ENCODE measurements at places on chromosomes 3 and 15.
A peak's percentile ranks its signal among the peaks of the same experiment; 100 is the strongest.

GRCh38 chr3:149373235-149374125 is 4.0 kb downstream of the TM4SF1 start:
- DNase-seq: no peak

DNA sequence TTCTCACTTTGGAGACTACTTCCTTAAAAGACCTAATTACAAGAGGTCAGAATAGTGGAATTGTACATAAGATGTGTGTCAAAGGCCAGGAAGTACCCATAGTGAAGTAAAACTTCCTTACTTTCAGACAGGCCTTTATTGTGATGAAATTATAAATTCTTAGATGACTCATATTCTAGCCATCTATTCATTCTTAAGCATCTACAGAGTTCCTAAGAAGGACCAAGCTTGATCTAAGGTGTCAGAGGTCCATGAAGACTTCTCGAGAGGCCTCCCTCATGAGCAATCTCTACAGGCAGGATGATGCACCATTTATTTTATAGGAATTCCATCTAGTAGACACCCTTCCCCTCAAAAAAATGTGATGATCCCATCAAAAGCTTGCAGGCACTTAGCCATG is 493.3 kb downstream of the MAGI1 start:
- no peak for DNase-seq

DNA sequence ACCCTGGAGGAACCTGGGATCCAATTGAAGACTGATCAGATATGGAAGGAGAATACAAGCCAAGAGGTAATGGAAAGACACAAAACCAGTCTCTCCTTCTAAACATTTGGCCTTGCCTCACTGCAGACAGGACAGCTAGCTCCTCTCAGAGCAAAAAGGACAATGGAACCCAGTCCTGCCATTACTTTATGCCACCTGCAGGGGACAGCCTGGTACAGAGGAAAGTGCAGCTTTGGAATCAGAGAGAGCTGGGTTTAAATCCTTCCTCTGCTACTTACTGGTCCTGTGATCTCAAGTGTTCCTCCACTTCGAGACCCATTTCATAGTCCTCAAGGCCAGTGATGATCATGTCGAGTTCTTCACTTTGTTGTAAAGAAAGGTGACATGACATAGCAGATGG is 159.4 kb upstream of the SMAD3 start:
- DNase-seq: no peak

DNA sequence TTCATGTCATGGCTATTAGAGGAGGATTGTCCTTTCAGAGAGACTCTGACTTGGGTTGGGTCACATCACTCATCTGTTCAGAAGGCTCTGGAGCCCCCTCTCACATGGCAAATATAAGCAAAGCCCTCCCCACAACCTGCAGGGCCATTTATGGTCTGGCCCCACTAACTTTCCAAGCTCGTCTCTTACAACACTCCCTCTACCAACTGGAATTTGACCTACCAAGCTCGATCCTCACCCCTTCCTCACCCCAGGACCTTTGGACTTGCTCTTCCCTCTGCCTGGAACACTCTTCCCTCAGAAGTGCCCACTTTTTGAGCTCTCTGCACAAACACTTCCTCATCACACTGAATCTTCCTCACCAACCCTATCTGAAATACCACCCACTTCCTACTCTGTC is 14.2 kb upstream of the PXYLP1 start:
- DNase-seq: no peak

GRCh38 chr3:16419640-16420241 is 93.8 kb downstream of the RFTN1 start:
- DNase-seq: no peak

- DNase-seq: no peak
Measured at GRCh38 chr15:77603611-77604336, 28.9 kb downstream of the LINGO1 start.

- DNase-seq: no peak
Measured at GRCh38 chr15:38894243-38894948, 329.8 kb upstream of the RASGRP1 start.

DNA sequence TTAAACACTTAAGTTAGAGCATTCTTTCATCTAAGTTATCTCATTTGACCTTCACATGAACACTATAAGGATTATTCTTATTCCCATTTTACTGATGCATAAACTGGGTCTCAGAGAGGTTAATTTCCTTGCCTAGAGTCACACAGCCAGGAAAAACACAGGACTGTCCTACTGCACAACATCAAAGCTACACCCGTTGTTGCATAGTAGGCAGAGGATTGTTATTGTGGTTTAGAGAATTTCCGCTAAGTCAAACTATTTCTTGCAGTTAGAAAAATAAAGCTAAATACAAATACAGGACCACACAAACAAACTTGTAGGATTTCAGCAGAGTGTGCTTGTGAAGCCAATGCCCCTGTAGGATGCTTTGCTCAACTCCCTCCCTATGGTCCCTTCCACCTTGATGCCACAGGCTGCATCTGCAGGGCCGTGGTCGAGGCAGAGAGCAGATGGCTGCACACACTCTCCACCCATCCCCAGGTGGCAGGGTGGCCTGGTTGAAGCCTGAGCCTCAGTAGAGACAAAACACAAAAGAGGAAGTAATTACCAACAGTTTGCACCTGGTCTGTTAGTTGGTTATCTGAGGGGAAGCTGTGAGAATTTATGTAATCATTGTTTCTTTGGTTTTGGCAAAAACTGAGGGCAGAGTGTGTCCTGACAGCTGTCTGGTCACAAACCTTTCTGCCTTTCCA is 41.1 kb upstream of the SKOR1 start:
- no peak for DNase-seq

DNA sequence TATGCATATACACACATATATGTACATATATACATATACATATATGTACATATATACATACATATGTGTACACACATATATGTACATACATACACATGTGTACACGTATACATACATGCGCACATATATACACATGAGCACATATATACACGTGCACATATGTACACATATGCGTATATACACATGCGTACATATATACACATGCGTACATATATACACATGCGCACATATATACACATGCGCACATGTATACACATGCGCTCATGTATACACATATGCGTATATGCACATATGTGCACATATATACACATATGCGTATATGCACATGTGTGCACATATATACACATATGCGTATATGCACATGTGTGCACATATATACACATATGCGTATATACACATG is 353.0 kb downstream of the EDEM1 start:
- DNase-seq: no peak

DNA sequence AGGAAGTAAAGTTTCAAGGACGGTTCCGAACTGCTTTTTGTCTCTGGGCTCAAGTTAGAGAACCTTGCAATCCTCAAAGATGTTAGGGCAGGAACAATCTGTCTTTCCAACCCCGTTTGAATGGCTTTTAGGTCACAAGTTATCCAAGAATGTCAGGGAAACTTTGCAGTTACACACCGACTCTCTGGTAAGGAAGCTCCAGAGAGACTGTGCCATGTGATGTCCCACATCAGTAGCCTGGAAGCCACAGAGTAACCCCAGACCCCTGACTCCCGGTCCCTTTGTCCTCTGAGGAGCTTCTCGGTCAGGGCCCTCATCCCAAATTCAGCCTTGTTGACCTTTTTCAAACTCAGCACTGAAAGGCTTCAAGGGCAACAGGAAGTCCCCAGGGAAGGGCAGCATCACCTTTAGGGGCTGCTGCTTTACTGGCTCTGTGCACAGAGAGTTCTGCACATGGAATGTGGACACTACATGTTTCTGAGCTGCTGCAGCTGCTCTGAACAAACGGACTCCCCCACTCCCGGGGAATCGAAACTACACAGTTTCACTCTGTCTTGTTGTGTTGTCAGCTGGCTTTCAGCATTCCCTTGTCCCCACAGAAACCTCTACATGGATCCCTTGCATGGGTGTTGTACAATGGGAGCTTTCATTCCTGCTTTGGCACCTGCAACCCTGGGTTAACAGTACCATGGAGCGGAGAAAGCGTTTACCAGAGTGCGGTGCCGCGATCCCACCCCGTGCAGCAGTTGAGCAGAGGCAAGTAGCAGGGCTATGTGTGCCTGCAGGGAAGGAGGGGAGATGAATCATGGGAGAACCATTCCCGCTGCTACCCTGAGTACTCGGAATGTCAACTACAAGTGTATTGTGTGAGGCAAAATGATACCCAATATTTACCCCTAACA is 408.2 kb upstream of the THBS1 start:
- DNase-seq: no peak

- DNase-seq: no peak
Measured at GRCh38 chr15:25971053-25971452, 107.9 kb upstream of the ATP10A start.

- DNase-seq: no peak
Measured at GRCh38 chr3:184320104-184320445, 5.7 kb downstream of the EIF4G1 start.

DNA sequence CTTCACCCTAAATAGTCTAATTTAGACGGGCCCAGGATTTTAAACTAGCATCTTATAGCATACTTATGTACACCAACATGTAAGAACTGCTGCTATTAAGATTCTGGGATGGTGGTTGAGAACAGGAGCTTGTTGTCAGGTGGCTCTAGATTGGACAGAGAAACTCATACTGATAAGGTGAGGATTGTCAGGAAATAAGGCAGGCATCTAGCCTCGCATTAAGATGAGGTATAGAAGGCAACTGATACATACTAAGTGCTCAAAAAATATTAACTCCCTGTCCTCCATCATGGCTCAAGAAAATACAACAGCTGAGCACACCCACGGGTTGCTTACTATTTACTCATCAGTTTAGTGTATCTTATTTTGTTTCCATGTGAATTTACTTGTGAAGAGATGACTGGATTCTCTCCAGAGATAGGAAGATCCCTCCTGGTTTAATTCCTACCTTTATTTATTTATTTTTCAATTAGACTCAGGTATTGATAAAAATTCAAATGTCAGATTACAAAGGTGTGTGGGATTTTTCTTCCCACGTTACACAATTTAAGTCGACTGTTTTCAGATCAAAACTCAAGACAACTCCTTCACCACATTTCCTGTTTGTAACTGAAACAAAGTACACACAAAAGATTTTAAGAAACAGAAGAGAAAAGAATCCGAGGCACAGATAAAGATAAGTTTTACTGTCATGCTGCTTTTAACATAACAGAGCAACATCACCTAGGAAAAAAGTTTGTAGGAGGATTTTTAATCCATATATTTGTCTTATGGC is at the start of gene TRAT1:
TRAT1 (plus strand) TSS at position 664 of the 775 bp plus-strand sequence. CDS start 142 bp downstream, outside the sequence.
- DNase-seq: no peak

DNA sequence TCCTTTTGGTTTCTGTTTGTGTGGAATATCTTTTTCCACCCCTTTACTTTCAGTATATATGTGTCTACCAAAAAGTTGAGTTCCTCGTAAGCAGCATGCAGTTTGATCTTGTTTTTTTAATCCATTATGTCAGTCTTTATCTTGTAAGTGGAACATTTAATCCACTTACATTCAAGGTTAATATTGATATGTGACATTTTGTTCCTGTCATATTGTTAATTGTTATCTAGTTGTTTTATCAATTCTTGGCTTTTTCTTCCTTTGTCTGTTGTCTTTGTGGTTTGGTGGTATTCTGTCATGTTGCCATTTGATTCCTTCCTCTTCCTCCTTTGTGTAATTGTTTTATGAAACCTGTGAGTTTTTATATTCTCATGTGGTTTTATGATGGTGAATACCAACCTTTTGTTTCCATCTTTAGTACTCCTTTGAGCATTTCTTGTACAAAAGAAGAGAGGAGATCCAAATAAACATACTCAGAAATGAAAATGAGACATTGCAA is 43.4 kb upstream of the XCR1 start:
- DNase-seq: no peak

DNA sequence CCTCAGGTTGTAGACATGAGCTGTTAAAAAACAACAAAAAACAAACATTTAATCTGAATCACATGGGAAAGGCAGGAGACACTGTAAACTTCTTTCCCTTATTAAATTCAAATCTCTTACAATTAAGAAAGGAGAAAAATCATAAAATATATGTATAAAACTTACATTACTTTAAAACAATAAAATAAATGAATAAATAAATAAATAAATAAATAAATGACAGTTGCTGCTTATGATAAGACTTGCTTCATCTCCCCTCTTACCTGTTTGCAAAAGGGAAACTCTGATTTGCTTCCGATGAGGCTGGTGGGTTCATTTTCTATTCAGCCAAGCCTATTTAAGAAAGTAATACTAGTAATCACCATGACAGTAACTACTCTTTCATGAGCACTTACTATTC is 353.4 kb upstream of the TBL1XR1 start:
- DNase-seq: no peak

DNA sequence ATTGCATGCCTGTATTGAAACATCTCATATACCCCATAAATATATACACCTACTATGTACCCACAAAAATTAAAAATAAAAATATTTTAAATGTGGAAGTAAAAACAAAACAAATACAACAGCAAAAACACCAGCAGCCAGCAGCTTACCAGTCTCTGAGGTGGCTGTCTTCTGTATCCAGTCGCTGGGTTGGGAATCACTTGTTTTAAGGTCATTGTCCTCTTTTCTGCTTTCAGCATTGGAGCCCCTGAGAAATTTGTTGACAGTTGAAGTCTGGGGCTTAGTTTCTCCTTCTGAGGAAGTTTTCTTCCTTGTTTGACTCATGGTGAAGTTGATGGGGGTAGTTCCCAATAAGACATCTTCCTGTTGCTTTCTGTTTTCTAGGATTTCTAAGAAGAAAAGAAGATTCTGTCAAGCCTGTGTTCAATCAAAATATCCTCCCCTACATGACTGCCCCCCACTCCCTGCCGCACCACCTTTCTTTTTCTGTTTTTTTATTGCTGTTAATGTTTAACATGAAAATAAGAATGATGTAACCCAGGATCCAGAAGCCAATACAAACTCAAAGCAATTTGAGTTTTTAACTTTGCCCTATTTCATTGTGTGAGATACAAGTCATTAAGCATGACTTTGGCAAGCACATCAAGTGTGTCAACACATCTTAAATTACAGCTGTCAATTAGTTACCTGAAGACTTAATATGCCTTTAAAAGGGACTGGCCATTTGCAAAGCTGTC is at the start of gene LRRC31:
LRRC31 (minus strand) TSS at position 452 of the 737 bp plus-strand sequence; CDS start at position 324, 128 bp downstream.
- no peak for DNase-seq

GRCh38 chr3:107969994-107970819 is 120.6 kb downstream of the CD47 start:
- DNase-seq: no peak

DNA sequence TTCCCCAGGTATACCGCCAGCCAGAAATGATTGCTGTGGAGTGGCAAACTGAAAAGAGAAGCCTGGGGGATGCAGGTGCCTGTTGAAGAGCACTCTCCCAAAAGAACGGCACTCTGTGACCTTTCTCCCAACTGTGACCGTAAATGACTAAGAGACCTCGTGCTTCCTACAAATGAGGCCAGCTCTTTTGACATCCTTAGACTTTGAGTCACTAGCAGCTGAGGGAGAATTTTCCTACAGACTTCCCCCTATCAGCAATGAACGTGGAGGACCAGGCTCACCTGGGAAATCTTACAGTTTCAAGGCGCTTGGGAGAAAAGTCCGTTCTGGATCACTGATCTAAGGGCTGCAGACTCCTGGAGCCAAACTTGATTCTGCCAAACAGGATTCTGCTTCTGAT is 8.6 kb downstream of the AQP9 start:
- no peak for DNase-seq

- DNase-seq: peak; percentile 34
Measured at GRCh38 chr15:45635191-45635638, 386 bp downstream of the SQOR start.
